Stimulated activated CD4-positive, alpha-beta T cell treated with anti-CD3 and anti-CD28 coated beads, TNF-alpha, amount 100 ng/mL, for 1 hour (primary cell): ENCODE measurements at places on chromosomes 3 and 15.

DNA sequence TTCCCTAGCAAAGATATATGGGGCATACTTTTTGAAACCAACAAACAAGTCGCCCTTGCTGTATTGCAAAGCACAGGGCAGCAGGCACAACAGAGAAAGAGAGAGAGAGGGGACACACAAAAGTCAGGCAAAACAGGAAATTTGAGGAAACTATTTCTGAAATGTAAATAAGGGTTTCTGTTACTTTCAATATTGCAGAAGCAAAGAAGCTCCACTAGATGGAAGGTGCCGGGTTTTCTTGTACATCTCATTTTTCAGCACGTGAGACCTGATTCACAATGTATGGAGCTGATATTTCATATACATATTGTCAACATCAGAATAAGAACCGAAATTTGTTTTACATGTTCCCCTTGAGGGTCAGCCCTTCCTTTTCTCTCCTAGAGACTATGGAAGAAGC lies 127.4 kb downstream of the FOXP1 start:
- DNase-seq: no peak

DNA sequence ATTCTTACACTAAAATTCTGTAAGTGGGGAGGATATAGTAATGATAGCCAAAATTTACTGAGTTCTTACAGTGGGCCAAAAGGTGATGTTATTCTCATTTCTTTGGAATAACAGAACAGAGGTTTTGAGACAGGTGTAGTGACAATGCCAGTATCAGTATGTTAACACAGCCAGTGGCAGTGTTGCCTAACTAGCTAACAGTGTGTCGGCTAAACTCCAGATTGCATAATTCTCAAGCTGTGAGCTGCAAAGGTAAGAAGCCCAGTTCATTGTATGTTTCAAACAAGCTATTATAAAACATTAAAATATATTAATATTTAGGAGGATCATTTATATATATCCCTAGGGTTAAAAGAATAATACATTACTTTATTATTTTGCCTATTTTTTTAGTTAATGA lies 920 bp downstream of the SLC15A2 start:
- no peak for DNase-seq

GRCh38 chr15:100340721-100341238 lies 995 bp downstream of the ADAMTS17 start:
- no peak for DNase-seq

- no peak for DNase-seq
Observed at GRCh38 chr3:113103588-113103987, 107.8 kb upstream of the BOC start.

DNA sequence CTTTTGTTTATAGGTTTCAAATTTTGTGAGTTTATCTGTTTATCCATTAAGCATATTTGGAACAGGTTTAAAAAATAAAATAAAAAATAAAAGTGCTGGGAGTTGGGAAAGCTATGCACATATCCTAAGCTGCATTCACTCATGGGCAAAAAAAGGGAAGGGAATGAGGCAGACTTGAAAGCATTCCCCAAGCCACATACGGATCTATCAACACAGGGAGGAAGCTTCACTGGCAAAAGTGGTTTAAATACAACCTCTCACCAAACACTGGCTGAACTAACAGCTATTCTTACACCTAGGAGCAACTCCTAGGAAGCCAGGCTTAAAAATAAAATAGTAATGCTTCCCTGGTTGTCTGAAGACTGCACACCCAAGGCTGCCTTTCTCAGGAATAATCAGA lies 101.2 kb downstream of the PCCB start:
- no peak for DNase-seq

DNA sequence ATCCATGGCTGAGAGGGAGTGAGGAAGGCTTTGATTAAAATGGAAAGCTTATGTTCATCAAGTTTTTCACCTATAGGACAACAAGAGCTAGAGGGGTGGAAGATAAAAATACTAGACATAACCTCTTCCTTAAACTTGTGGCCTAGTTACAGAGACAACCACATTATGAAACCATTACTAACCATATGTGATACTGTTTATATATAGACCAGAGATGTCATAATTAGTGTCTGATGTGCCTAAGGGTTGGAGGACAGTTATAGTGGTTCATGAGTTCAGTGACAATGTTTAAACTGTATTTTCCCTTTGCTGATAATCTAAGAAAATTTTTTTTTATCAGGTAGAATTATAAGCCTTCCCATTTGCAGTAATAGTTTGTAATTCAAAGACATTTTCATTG lies 23.7 kb downstream of the PHLDB2 start:
- no peak for DNase-seq

GRCh38 chr15:84982301-84982920 lies 755 bp downstream of the PDE8A start:
- no peak for DNase-seq

- DNase-seq: no peak
Observed at GRCh38 chr3:149850787-149851584, 38.0 kb downstream of the RNF13 start.
